ENCODE measurements at places on chromosomes 4 and X. TPM values are rescaled to one million over a fixed set of nuclear protein-coding genes. Genes with fewer than 3 reads are reported as not detected.

HAND2 gene
- not detected for total RNA-seq

GRCh38 chr4:1737666-1738065, 16.3 kb downstream of the TACC3 start:
- no peak for DNase-seq

- peak; percentile 25 for DNase-seq
Observed at GRCh38 chrX:134718966-134719317, 60.7 kb upstream of the PLAC1 start.

- no peak for DNase-seq
Observed at GRCh38 chr4:2085496-2085901, 26.4 kb downstream of the NAT8L start.

- DNase-seq: no peak
Observed at GRCh38 chrX:67295924-67296323, 247.9 kb upstream of the AR start.

DNA sequence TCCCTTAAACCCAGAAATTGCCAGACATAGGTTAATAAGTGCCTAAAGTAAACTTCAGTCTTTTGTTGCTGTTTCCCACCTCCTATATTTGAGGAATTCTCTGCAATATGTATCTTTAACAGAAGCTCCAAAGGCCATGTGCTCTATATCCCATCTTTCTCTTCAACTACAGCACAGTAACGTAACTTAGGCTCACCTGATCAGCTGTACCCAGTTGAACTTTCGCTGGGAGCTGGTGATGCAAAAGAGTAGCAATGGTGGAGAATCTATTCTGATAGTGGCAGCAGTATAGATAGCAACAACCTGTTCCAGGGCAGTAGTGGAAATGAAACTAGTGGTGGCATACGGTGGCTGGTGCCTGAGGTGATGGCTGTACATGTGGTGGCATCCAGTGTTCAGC, 33.2 kb upstream of the YTHDC1 start:
- DNase-seq: no peak

DNA sequence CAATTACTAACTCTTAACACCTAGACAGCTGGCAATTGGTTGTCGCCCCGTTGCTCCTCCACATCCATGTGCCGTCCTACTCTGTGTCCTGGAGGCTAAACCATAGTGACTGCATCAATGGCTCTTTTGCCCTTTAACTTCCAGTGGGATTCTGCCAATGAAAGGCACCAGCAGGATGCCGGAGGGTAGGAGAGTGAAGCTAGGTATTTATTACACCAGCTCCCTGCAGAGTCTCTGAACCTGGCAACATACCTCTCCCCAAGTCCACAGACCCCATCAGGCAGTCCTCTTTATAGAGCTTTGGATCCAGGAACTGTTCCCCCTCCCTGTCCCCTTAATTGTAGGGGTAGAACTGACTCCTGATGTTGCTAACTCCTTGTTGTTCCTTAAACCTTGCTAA, 426.8 kb downstream of the HNRNPD start:
- no peak for DNase-seq

- no peak for DNase-seq
Observed at GRCh38 chr4:82213485-82214417, 160.0 kb downstream of the HNRNPD start.

- no peak for DNase-seq
Observed at GRCh38 chr4:154516318-154517029, 24.9 kb upstream of the DCHS2 start.

GRCh38 chrX:107123750-107124149, 5.1 kb upstream of the RBM41 start:
- DNase-seq: no peak
